ENCODE measurements at places on chromosomes 3 and 15.

- no peak overlapping the region for H3K27ac ChIP-seq
- ATAC-seq: no peak
- peaks cover 4% of the 10 kb centered on the region for H3K36me3 ChIP-seq
- H3K4me3 ChIP-seq: no peak overlapping the region
- H3K4me1 ChIP-seq: no peaks in the 10 kb centered on the region
These were observed 58.1 kb upstream of the C15orf61 start for GRCh38 chr15:67462875-67463274.

GRCh38 chr3:121958801-121959200, 63.2 kb downstream of the ILDR1 start:
- peaks cover 22% of the 10 kb centered on the region for H3K4me1 ChIP-seq
- no peak overlapping the region for H3K27ac ChIP-seq
- no peaks in the 10 kb centered on the region for H3K27me3 ChIP-seq
- H3K4me3 ChIP-seq: no peak overlapping the region
- ATAC-seq: no peak
- peaks cover 72% of the 10 kb centered on the region for H3K36me3 ChIP-seq

DNA sequence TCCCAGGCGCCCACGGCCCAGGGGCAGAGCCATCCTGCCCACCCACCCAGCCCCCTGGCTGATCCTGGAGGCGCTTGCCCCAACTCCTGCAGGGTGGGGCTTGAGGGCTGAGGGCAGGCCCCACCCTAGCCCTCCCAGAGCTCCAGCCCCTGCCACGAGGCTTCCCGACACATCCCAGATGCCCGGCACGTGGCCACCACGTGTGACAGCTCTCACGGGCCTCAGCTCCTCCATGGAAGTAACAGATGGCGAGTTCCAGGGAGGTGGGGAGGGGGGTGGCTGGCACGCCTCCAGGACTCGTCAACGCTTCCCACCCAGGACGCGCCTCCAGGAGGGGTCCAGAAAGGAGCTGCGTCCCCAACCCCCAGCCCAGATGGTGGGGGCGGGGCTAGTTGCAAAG, 29.1 kb downstream of the PLXND1 start:
- peak overlapping the region; percentile 10 for H3K4me3 ChIP-seq
- H3K36me3 ChIP-seq: no peaks in the 10 kb centered on the region
- peak overlapping the region; percentile 91 for H3K27ac ChIP-seq
- ATAC-seq: peak; percentile 7
- H3K27me3 ChIP-seq: no peaks in the 10 kb centered on the region

DNA sequence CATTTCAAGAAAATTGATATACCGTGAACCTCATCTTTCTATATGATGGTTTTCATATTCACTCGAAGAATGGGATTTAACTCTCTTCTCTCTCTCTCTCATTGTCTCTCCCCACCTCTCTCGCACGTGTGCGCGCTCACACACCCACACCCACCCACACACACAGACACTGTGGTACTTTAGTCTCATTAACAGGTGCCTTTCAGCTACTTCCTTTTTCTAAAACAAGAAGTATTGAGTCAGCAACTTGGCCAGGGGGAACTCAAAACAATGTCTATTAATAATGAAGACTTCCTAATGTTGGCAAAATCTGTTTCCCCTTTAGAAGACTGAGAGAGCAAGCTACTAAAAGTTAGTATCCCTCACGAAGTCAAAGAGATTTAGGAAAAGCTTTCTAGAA, 150.7 kb downstream of the TMCO5A start:
- H3K4me1 ChIP-seq: peaks cover 28% of the 10 kb centered on the region
- H3K4me3 ChIP-seq: peak overlapping the region; percentile 13
- no peak overlapping the region for H3K27ac ChIP-seq
- no peaks in the 10 kb centered on the region for H3K27me3 ChIP-seq

GRCh38 chr3:136938334-136938733, 19.4 kb upstream of the IL20RB start:
- peaks cover 70% of the 10 kb centered on the region for H3K4me1 ChIP-seq
- peaks cover 44% of the 10 kb centered on the region for H3K36me3 ChIP-seq
- H3K27ac ChIP-seq: no peak overlapping the region
- H3K27me3 ChIP-seq: no peaks in the 10 kb centered on the region

GRCh38 chr15:99454107-99454809, 111.5 kb upstream of the MEF2A start:
- peak overlapping the region; percentile 87 for H3K27ac ChIP-seq
- ATAC-seq: no peak
- no peaks in the 10 kb centered on the region for H3K27me3 ChIP-seq
- no peak overlapping the region for H3K4me3 ChIP-seq
- H3K4me1 ChIP-seq: peaks cover 63% of the 10 kb centered on the region

DNA sequence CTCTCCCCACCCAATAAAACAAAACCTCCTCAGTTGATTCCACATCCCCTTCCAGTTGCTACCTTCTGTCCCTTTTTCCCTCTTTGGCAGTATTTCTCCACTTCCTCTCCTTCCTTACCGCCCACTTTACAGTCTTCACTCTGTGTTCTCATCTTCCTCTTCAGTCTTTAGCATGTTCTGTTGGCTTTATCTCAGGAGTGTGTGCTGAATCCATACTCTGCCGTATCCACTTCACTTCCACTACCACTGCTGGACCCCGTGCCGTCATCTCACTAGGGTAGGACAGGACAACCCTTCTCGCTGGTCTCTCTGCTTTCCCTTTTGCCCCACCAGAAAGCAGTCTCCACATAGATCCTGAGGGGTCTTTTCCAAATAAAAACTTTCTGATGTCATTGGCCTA, 74.3 kb downstream of the FNDC3B start:
- H3K27me3 ChIP-seq: peaks cover 27% of the 10 kb centered on the region
- no peak overlapping the region for H3K27ac ChIP-seq
- no peak overlapping the region for H3K4me3 ChIP-seq
- H3K36me3 ChIP-seq: peaks cover 15% of the 10 kb centered on the region

- peaks cover 19% of the 10 kb centered on the region for H3K4me1 ChIP-seq
- H3K27me3 ChIP-seq: peaks cover 29% of the 10 kb centered on the region
- H3K36me3 ChIP-seq: no peaks in the 10 kb centered on the region
- H3K4me3 ChIP-seq: peak within 1 kb of the TSS; percentile 53
- H3K27ac ChIP-seq: no peak within 1 kb of the TSS
- peak; percentile 44 for ATAC-seq
These were observed at the start of gene GAP43 for GRCh38 chr3:115623044-115623868. TSS of gene GAP43 (plus strand) at chr3:115623510. CDS start at chr3:115623690, 180 bp downstream.

DNA sequence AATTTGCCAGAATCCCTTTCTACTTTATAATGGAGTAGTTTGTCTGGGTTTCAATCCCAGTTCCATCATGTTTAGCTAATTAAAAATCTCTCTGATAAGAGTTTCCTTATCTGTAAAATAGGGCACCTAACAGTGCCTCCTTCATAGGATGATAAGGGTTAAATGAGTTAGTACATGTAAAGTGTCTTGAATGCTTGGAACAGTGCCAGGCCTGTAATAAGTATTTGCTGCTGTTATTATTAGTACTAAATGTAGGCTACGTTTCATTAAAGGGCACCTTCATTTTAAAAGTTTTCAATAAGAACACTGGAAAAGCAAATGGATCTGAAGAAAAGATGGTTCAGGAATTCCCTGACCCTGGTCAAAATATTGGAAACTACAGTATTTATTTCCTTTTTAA, 11.8 kb upstream of the SLC2A2 start:
- peaks cover 53% of the 10 kb centered on the region for H3K27me3 ChIP-seq
- H3K27ac ChIP-seq: no peak overlapping the region
- H3K4me3 ChIP-seq: no peak overlapping the region
- no peaks in the 10 kb centered on the region for H3K36me3 ChIP-seq

- H3K4me3 ChIP-seq: no peak overlapping the region
- no peak overlapping the region for H3K27ac ChIP-seq
- no peaks in the 10 kb centered on the region for H3K27me3 ChIP-seq
- no peaks in the 10 kb centered on the region for H3K4me1 ChIP-seq
- ATAC-seq: peak; percentile 70
These were observed 136.3 kb downstream of the LRRC28 start for GRCh38 chr15:99387421-99388168.

GRCh38 chr3:176159796-176160195, 1037.5 kb downstream of the TBL1XR1 start:
- H3K27me3 ChIP-seq: no peaks in the 10 kb centered on the region
- H3K4me3 ChIP-seq: no peak overlapping the region
- no peak for ATAC-seq
- no peaks in the 10 kb centered on the region for H3K4me1 ChIP-seq
- H3K27ac ChIP-seq: no peak overlapping the region

- no peak overlapping the region for H3K4me3 ChIP-seq
- H3K27me3 ChIP-seq: peaks cover 48% of the 10 kb centered on the region
- peaks cover 17% of the 10 kb centered on the region for H3K36me3 ChIP-seq
- no peak overlapping the region for H3K27ac ChIP-seq
- no peak for ATAC-seq
These were observed 19.8 kb upstream of the PFN2 start for GRCh38 chr3:149990423-149990948.

- ATAC-seq: no peak
- peaks cover 15% of the 10 kb centered on the region for H3K36me3 ChIP-seq
- peaks cover 27% of the 10 kb centered on the region for H3K4me1 ChIP-seq
- peak overlapping the region; percentile 25 for H3K27ac ChIP-seq
These were observed 1.2 kb upstream of the HGD start for GRCh38 chr3:120683213-120683612.

DNA sequence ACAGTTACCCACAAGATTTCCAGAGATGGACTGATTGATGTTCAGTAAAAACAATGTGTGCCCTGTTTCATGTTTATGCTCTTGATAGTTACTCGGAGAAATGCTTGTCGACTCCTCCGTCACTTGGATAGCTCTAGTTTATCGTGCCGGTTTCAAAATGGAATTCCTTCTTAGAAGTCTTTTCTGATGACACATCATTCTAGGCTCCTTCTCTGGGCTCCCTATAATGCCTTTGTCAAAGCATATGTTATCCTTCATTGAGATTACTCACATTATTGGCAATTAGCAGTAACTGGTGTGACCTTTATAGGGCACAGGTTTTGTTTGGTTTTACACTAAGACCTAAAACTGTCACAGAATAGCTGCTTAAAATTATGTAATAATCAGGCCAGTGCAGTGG, 201.8 kb downstream of the CNTN6 start:
- H3K36me3 ChIP-seq: no peaks in the 10 kb centered on the region
- H3K27me3 ChIP-seq: peaks cover 14% of the 10 kb centered on the region

DNA sequence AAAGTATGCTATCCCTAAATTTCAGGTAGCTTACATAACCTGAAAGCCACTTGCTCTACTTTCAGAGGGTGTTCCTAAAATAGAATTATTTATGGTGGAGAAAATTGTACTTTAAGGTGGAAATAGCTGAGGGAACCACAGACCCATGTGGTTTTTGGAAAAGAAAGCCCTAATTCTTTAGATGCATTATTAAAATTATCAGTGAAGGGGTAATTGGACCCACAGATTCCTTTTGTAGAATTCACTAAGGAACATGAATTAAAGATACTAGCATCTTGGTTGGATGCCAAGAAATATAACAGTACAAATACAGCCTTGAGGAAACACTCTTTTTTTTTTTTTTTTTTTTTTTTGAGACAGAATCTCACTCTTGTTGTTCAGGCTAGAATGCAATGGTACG, 37.8 kb downstream of the DPPA2 start:
- no peak overlapping the region for H3K4me3 ChIP-seq
- H3K27me3 ChIP-seq: peaks cover 8% of the 10 kb centered on the region
- ATAC-seq: no peak
- no peak overlapping the region for H3K27ac ChIP-seq
- H3K36me3 ChIP-seq: no peaks in the 10 kb centered on the region
- H3K4me1 ChIP-seq: no peaks in the 10 kb centered on the region

DNA sequence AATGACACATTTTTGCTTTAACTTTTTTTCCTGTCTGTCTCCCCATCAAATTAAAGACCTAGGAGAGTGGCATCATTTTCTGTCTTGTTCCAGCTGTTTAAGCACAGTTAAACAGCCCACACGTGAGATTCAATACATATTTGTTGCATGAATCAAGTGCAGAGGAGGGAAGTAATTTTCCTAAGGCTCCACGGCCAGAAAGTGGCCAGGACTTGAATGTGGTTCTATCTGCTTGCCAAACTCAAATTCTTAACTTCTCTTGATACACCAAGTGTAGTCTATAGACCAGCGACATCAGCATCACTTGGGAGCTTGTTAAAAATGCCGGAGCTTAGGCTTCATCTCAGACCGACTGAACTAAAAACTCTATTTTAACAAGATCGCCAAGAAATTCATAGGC, 724.8 kb upstream of the CFAP20DC start:
- H3K4me3 ChIP-seq: no peak overlapping the region
- no peak overlapping the region for H3K27ac ChIP-seq
- H3K36me3 ChIP-seq: no peaks in the 10 kb centered on the region
- no peaks in the 10 kb centered on the region for H3K27me3 ChIP-seq
- peaks cover 28% of the 10 kb centered on the region for H3K4me1 ChIP-seq
- no peak for ATAC-seq

GRCh38 chr3:40057077-40057476, 247.7 kb downstream of the MYRIP start:
- H3K36me3 ChIP-seq: no peaks in the 10 kb centered on the region
- H3K4me1 ChIP-seq: no peaks in the 10 kb centered on the region
- no peaks in the 10 kb centered on the region for H3K27me3 ChIP-seq
- no peak for ATAC-seq
- no peak overlapping the region for H3K4me3 ChIP-seq
- H3K27ac ChIP-seq: no peak overlapping the region

DNA sequence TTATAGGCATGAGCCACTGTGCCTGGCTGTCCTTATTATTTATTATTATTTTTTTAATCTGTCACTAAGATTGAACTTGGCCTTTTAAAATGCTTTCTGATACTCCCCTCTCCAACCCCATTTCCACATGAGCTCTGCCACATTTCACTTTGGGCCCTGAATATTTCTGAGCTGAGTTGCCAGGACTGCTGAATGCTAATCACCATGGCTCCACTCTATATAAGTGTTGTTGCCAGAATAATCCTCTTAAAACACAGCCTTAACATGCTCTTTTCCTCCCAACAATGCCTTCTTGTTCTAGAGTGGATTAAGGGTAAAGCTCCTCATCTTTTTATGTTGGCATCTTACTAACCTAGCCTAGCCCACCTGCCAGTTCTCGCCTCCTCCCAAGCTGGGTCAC, 124.4 kb downstream of the PDZRN3 start:
- no peak for ATAC-seq
- no peak overlapping the region for H3K27ac ChIP-seq
- no peak overlapping the region for H3K4me3 ChIP-seq
- H3K27me3 ChIP-seq: peaks cover 14% of the 10 kb centered on the region
- no peaks in the 10 kb centered on the region for H3K4me1 ChIP-seq

DNA sequence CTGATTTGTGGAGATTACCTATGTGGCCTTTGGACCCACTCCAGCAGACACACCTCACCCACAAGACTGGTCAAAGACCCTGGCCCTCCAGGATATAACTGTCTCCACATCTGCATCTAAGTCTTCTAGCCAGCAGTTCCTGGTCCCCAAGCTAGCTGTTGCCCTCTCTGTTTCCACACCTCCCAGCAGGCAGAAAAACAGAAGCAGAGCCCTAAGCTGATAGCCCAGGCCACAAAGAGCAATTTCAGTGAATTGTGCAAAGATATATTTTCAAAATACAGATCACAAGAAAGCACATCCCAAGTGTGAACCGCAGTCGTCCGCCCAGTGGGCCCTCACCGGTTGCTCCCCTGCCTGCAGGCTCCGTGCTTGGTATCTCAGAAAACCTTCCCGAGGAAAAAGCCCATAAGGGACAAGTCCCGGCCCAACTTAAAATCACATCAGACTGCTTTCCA, 2.6 kb downstream of the TNIK start:
- no peak overlapping the region for H3K27ac ChIP-seq
- peaks cover 44% of the 10 kb centered on the region for H3K27me3 ChIP-seq
- H3K4me3 ChIP-seq: no peak overlapping the region
- H3K36me3 ChIP-seq: no peaks in the 10 kb centered on the region
- peaks cover 36% of the 10 kb centered on the region for H3K4me1 ChIP-seq
- no peak for ATAC-seq
